ENCODE measurements at places on chromosomes 7 and 10.

- DNase-seq = no peak
These were observed 29.0 kb downstream of the RASGEF1A start for GRCh38 chr10:43237631-43238446.

GRCh38 chr10:29908962-29909361 is 150.4 kb downstream of the JCAD start:
- DNase-seq = no peak

DNA sequence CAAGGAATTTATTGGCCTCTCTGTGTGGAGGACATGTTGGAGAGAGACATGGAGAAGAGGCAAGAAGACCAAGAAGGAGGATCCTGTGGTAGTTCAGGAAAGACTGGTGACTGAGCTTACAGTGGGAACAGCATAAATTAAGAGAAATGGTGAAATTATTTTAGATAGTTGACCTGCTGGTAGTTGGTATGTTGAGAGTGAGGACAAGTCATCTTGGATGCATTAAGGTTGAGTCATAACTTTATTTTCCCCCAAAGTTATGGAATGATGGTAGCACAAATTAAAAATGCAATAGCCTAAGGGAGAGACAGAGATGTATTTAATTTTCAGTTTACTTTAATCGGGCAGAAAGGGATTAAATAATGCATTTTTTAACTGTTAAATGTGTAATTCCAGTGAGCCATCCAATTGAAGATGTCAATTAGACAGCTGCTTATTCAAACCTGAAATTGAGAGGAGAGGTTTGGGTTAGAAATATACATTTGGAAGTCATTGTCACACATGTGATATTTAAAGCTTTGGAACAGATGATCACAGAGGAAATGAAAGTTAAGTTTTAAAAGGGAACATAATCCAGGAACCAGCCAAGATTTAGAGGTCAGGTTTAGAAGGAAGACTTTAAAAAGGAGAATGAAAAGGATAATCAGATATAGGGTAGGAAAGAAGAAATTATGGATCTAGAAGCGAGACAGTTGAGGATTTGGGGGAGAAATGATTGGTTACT is 80.6 kb downstream of the DGKB start:
- DNase-seq = peak; percentile 41

- DNase-seq = no peak
These were observed at the start of gene VWDE for GRCh38 chr7:12403287-12404181. Gene VWDE (minus strand): TSS chr7:12403865. CDS start chr7:12403716, 149 bp downstream.

DNA sequence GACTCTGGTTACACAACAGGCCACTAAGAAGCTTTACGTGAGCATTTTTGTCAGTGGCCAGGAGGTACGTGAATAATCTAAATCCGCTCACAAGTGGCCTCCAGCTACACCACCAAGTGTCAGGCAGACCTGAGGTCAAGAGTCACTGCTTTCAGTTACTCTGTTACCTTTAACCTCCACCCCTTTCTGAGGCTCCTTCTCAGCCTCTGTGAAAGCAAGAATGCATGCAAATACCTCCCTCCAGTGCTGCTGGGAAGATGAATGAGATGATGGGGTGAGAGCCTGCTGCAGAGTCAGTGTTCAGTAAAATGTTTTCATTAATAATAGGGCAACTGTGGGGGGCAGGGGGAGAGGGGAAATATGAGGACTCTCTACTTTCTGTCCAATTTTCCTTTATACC is 11.2 kb downstream of the DDC start:
- no peak for DNase-seq

- DNase-seq = no peak
These were observed 54.3 kb downstream of the LOXL4 start for GRCh38 chr10:98213740-98214139.

DNA sequence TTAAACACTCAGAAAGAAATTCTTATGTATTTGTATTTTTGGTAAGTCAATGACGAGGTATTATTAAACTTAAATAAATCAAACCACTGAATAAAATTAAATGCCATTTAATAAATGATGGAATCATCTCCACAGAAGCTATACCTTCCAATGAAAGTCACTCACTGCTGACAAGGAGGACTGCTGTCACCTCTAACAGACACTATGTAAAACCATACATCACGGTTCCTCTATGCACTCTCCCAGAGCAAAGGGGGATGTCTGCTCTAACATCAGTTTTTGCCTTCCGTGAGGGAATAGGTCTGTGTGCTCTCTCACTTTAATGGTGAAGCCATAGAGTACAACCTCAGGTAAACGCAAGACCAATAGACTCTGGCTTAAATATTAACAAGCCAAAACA is 99.7 kb upstream of the DDC start:
- no peak for DNase-seq

- DNase-seq = no peak
These were observed 3.4 kb downstream of the STAM start for GRCh38 chr10:17647326-17647725.

DNA sequence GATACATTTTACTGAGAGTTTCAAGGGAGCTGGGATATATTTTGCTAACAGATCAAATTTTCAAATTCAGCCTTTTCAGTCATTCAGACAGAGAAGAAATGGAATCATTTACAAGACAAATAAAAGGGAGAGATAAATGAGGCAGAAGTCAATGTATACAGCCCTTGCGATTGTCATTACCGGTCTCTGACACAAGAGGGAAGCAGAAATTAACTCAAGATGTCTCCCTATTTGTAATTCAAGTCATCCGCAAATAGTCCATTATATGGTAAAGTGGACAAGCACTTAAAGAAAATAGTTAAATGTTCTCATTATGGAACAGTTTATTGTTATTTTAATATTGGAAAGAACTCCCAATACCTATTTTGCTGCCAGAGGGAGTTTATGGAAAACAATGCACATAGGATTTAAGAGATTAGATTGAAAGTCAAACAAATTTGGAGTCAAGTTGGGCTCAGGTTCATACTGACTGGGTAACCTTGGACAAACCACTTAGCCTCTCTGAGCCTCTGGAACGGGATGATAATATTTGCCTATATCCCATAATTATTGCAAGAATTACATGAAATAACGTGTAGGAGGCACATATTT is 89.3 kb upstream of the PRKCQ start:
- DNase-seq = peak; percentile 24

GRCh38 chr10:14552015-14552414 is 221.3 kb upstream of the FRMD4A start:
- DNase-seq = no peak
